ENCODE measurements at places on chromosomes 2 and 18. TPM values are rescaled to one million over a fixed set of nuclear protein-coding genes. Genes with fewer than 3 reads are reported as not detected.

ABCB11 gene
- not detected for total RNA-seq

BCS1L gene
- total RNA-seq = 57.1 TPM

ABHD1 gene
- 0.52 TPM for total RNA-seq

TSHZ1 gene
- total RNA-seq = 13.1 TPM

NT5DC4 gene
- total RNA-seq = not detected

NFATC1 gene
- total RNA-seq = 39.7 TPM

TBR1 gene
- total RNA-seq = 0.05 TPM

LRRTM1 gene
- not detected for total RNA-seq

BIN1 gene
- total RNA-seq = 118 TPM

SCN3A gene
- total RNA-seq = not detected

DOK6 gene
- total RNA-seq = not detected

APOB gene
- total RNA-seq = not detected

SLC23A3 gene
- total RNA-seq = 2.1 TPM

CDH7 gene
- total RNA-seq = not detected

CIB4 gene
- not detected for total RNA-seq

TFCP2L1 gene
- 0.02 TPM for total RNA-seq

GAD1 gene
- total RNA-seq = 8.0 TPM

RAX gene
- total RNA-seq = not detected

AQP12A gene
- not detected for total RNA-seq

GTF2A1L gene
- not detected for total RNA-seq

STPG4 gene
- 0.50 TPM for total RNA-seq

IGFBP5 gene
- not detected for total RNA-seq

KLHL41 gene
- total RNA-seq = not detected

NTSR2 gene
- not detected for total RNA-seq

All from T-helper 2 cell treated with Interferon-gamma antibody and Interleukin-4, amounts not matched to agents 100 ng/mL and 5 ng/mL, for 36 hours (primary cell).